Calu3 (cell line): ENCODE measurements at places on chromosomes 13 and 19.

GRCh38 chr13:37534181-37534580 lies 64.4 kb downstream of the POSTN start:
- H3K36me3 ChIP-seq = no peaks in the 10 kb centered on the region
- DNase-seq = no peak
- no peaks in the 10 kb centered on the region for H3K27me3 ChIP-seq
- no peaks in the 10 kb centered on the region for H3K4me1 ChIP-seq
- no peak overlapping the region for H3K27ac ChIP-seq

DNA sequence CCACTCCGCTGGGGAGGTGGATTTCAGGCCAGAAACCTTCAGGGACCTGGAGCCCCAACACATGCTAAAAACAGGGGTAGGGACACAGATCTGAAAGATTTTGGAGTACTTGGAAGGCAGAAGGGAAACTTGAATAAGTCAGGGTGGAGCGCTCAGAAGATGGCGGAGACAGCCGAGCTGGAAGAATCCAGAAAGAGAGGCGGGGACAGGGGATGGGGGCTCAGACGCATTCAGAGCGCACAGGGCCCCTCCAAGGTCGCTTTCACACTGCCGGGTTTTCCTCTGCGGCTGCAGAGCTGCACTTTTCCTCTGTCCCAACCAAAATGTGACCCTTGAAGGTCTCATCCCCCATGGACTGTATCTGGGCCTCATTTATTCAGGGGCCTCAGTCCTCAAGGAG lies 56.9 kb downstream of the ERICH4 start:
- peaks cover 10% of the 10 kb centered on the region for H3K36me3 ChIP-seq
- H3K27ac ChIP-seq = no peak overlapping the region
- H3K4me1 ChIP-seq = peaks cover 15% of the 10 kb centered on the region
- no peak overlapping the region for H3K4me3 ChIP-seq
- no peak for DNase-seq

GRCh38 chr13:78607409-78608251 lies 4.3 kb upstream of the POU4F1 start:
- H3K4me1 ChIP-seq = peaks cover 1% of the 10 kb centered on the region
- no peak for DNase-seq
- H3K27me3 ChIP-seq = no peaks in the 10 kb centered on the region
- H3K27ac ChIP-seq = no peak overlapping the region
- H3K36me3 ChIP-seq = peaks cover 10% of the 10 kb centered on the region

DNA sequence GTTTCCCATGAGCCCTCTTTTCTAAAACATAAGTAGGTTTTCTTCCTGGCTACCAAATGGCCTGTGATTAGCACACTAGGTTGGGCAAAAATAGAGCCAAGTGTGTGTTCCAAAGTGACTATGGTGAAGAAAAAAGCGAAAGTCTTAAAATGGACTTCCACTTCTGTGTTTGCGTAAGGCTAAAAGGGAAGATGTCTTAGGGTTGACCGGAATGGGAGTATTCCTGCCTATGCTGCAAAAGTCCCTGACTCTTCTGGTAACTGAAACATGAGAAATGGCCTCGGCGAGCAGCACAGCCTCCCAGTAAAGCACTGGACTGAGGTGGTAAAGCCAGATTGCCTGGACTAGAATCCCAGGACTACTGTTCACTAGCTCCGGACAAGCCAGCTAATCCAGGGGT lies 2.4 kb upstream of the FPR1 start:
- no peaks in the 10 kb centered on the region for H3K27me3 ChIP-seq
- H3K4me3 ChIP-seq = no peak overlapping the region
- no peak for DNase-seq

DNA sequence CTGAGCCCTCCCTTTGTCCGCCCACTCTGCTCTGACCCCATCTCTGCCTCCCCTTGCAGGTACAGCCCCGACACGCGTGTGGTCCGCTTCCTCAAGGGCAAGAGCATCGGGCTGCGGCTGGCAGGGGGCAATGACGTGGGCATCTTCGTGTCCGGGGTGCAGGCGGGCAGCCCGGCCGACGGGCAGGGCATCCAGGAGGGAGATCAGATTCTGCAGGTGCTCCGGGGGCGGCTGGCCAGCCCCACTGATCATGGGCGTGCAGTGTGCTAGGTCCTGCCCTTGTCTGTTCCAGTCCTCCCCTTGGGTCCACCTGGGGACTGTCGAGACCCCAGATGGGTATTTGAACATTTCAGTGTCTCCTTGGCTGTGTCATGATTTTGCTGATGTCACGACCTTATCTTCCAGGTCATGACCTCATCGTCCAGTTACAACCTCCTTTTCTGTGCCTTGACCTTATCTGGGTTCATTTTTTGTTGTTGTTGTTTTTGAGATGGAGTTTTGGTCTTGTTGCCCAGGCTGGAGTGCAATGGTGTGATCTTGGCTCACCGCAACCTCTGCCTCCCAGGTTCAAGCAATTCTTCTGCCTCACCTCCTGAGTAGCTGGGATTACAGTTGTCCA lies 25.3 kb downstream of the APBA3 start:
- peaks cover 40% of the 10 kb centered on the region for H3K36me3 ChIP-seq
- H3K4me3 ChIP-seq = no peak overlapping the region
- H3K4me1 ChIP-seq = no peaks in the 10 kb centered on the region
- no peaks in the 10 kb centered on the region for H3K27me3 ChIP-seq
- DNase-seq = no peak
